ENCODE measurements at places on chromosomes 11 and 22.

- DNase-seq = no peak
These were observed 1.4 kb upstream of the YAP1 start for GRCh38 chr11:102108734-102109440.

DNA sequence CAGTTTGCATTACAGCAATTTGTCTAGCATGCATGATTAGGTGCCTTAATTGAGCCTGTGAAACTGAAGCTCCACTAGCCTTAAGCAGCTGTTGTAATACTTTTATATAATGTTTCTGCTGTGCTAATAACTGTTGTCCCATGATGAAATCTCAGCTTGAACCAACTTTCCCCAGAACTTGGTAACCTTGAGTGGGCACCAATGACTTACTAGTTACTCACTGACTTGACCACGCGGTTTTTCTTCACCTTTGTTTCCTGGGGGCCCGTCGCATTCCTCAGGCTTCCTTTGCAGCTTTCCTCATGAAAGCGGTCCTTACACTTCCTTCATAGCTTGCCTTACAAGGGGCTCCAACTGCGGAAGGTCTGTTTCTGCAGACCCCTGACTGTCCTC, 11.2 kb upstream of the GLYATL1 start:
- no peak for DNase-seq

GRCh38 chr11:72834905-72835304, 20.7 kb downstream of the ATG16L2 start:
- DNase-seq = peak; percentile 38

- no peak for DNase-seq
These were observed 844.2 kb downstream of the JRKL start for GRCh38 chr11:97234016-97234415.

GRCh38 chr11:14376920-14377319, 17.9 kb upstream of the RRAS2 start:
- no peak for DNase-seq

DNA sequence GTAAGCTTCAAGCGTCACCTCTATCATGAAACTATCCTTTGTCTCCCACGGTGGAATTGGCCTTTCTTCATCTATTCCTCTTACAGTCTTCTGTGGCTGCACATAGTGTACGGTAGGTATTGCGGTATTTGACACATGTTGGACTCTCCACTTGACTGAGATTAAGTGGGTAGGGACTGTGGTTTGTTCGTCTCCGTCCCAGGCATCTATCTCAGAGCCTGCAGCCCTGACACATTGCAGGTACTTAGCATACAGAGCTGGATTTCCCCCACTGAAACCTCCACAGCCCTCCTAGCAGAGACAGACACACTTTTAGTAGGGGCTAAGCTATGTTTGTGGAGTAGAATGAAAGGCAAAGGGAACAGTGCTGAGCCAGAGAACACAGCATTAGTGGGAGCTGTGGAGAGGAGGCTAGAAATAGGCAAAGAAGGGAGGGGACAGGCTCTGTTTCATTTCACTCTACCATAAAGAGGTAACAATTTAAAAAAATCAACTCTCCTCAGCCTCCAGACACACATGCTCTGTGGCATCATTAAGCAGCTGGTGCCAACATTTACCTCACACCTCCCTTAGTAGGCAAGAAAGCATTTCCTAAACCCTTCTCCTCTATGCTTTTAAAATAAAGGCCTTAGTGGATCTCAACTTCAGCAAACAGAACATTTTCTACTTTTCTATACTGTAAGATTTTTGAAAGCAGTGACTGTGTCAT, 277.5 kb downstream of the KIRREL3 start:
- no peak for DNase-seq

DNA sequence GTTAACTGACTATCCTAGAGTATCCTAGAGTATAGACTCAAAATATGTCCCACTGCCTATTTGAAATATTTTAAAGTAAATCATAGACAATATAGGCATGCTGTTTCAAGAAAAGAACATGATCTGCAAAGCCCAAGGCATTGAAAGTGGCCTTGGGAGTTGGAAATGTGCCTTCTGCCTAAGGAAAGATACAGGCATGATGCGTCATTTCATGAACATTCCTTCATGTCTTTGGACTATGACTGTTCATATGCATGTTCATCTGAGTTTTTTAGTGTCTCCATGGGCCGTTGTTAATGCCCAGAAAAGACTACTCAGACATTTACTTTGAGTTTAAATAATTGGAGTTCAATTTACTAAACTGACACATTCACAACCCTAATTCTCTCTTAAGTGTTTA, 69.7 kb upstream of the PRDM11 start:
- no peak for DNase-seq

GRCh38 chr11:120611581-120611980, 100.0 kb downstream of the GRIK4 start:
- no peak for DNase-seq

GRCh38 chr11:59787816-59788215, 22.8 kb downstream of the MRPL16 start:
- no peak for DNase-seq

- no peak for DNase-seq
These were observed 63.6 kb downstream of the MTNR1B start for GRCh38 chr11:93033093-93033492.

- DNase-seq = no peak
These were observed 10.6 kb upstream of the SLC22A12 start for GRCh38 chr11:64580412-64580811.

DNA sequence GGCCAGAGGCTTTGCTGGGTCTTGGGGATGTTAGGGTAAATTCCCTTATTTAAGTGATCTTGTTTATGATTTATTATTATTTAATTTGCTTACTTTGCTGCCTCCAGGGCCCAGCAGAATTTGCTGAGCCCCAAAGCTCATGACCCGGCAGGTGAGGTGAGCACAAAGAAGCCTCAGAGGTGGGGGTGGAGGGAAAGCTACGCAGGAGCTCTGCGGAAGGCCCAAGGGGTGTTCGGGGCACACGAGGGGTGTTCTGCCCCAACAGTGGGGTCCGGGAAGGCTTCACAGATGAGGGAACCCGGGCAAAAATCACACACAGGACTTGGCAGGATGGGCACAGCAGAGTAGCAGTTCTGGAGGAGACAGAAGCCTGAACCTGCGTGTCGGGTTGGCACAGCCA, 6.7 kb upstream of the LINC01488 start:
- DNase-seq = no peak

GRCh38 chr11:60872961-60873524, 5.7 kb downstream of the ZP1 start:
- DNase-seq = no peak

DNA sequence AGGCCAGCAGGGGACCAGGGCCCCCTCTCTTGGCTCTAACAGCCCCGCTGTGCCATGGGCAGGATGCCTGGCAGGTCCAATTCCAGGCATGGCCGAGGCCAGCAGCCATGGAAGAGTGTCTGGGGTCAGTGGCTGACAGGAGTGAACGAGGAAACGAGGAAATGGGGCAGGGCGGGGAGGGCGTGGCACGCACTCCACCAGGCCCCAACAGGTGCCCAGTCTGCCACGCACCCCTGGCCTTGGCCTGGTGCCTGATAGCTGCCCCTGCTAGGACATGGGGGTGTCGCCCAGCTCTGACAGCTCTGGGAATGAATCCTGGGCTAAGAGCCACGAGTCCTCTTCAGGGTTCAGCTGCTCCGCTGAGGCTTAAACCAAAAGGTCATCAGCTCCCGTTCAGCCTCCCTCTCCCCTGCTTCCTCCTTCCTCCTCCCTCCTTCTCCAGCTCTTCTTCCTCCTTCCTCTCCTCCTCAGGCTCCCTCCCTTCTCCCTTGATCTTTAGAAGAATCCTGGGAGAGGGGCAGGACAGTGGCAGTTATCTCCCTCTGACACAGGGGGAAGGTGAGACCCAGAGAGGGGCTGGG, 11.5 kb upstream of the TBC1D22A start:
- no peak for DNase-seq

DNA sequence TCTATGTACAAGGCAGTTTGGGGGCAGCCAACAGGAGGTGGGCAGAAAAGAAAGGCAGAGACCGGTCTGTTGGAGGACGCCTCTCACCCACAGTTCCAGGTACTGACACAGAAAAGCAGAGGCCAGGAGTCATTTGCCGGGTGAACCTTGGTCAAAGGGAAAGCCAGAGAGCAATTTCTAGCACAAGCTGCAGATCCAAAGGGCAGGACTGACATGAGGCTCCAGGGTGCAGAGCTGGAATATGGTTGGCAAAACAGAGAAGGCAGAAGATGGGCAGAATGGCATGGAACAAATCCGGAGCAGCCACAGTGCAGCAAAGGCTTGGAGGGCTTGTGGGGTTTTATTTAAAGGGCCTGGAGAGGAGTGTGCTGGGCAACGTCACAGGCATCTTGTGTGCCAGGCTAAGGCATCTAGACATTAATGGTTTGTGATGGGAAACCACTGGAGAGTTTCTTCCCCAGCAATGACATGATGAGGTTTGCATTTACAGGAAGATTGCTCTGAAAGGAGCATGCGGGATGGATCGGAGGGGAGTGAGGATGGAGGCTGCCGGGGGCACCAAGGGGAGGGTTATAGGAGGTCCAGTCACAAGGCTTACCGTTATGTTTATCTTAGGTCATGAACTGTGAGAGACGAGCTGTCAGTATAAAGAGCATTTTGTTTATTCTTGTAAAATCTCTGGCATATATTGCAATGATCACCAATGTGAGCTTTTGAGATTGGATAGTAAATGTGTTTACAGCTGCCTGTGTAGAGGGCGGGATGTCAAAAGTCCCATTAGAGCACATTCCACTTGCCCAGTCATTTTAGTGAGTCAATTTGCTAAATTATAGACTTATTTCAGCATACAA, 5.7 kb upstream of the MMP20 start:
- no peak for DNase-seq

DNA sequence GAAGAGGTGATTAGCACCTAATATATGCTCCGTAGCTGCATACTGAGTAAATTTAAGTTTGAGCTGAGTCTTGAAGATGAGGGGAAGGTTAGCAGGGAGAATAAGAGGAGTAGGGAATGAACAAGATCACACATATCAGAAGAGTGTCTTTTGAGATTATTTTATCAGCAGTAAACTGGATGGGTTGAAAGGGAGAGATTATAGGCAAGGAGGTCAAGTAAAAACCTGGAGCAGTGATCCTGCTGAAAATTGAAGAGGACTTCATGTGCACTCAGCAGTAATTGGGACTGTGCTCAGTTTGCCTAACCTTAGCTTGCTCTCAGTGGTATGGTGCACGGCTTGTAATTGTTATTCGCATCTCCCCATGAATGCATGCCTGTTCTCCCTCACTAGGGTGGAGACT, 79.5 kb upstream of the PICALM start:
- DNase-seq = no peak

- no peak for DNase-seq
These were observed 104.8 kb downstream of the MPPED2 start for GRCh38 chr11:30481330-30481729.

- DNase-seq = no peak
These were observed 38.8 kb upstream of the POU2AF1 start for GRCh38 chr11:111417766-111418435.

DNA sequence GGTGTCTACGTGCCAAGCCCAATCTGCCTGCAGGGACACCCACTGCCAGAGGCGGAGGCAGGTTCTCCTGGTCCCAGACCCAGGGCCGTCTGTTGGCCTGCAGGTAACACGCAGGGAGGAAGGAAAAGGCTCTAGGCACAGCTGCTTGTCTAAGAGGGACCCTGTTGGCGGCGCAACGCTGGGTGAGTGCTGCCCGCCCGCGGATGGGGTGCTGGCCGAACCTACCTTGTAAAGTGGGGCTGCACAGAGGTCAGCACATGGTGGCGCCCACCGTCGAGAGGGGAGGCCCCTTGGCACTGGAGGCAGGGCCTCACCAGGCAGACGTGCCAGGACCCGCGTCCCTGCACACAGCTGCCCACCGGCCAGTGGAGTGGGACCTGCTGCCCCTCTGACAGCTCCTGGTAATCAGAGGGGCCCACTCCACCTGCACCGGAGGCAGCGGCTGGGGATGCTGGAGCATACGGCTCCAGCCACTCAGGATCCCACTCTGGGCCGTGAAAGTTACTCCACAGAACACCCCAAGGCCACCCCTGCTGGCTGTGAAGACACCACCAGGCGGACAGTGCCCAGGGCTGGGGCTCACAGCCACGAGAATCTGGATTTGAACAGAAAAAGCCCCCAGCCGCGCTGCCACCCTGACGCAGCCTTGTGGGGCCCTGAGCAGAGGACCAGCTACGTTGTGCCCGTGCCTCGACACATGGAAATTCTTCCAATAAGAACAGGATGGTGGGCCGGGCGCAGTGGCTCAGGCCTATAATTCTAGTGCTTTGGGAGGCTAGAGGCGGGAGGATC, 24.0 kb downstream of the TBX1 start:
- DNase-seq = no peak

GRCh38 chr11:70066628-70067027, 11.5 kb upstream of the ANO1 start:
- DNase-seq = no peak

DNA sequence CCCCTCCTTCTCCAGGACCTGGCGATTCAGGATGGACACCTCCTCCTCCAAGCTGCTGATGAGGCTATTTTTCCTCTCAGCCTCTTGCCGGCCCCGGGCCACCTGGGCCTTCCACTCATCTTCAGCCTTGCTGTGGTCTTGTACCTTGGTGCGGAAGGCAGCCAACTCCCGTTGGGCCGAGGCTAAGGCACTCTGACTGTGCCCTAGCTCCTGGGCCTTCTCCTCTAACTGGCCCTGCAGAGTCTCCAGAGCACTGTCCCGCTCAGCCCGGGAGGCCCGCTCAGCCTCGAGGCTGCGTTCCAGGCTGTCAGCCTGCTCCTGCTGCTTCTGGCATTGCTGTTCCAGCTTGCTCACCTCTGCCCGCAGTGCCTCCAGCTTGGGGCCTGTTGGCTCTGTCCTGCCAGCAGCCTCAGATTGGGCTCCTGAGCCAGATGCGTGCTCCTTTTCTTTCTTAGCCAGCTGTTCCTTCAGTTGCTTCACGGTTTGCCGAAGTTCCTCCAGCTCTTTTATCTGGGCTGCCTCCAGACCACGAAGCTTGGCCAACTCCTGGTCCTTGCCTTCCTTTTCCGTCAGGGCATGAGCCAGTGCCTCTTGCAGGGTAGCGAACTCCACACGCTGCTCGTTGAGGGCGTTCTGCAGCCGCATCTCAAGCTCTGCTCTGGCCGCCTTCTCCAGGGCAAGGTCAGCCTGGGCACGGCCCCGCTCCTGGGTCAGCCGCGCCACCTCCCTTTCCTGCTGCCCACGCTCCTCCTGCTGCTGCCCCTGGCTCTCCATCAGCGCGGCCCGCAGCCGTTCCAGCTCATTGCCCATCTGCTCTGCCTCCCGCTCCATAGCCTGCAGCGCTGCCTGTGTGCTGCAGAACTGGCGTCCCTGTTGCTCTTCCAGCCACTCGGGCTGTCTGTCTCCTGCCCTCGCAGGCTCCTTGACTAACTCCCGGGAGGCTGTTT, 15.3 kb downstream of the IL18BP start:
- DNase-seq = no peak

DNA sequence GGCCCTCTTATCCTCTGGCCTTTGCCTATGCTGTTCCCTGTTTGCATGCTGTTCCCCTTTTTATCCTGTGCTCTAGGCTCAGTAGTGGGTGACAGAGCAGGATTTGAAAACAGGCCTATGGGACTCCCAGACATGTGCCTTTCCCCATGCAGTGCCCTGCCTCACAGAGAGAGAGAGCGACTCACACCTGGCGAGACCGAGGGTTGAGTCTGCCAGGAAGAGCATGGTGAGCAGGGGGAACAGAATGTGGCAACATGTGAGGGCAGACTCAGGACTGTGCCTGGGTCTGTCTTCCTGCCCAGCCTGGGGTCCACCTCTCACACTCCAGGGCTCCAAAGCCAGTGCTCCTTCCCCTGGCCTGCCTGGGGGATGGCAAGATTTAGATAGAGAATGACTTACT, 75.0 kb downstream of the NFAM1 start:
- DNase-seq = no peak

- DNase-seq = no peak
These were observed at the start of gene SLC22A12 for GRCh38 chr11:64590763-64591221. SLC22A12 (plus strand) TSS chr11:64591220; CDS start chr11:64591557, 337 bp downstream.

GRCh38 chr22:44714703-44715350, 12.8 kb downstream of the PRR5 start:
- DNase-seq = no peak

All from CD4-positive, alpha-beta T cell (primary cell).